ENCODE measurements at places on chromosomes 1 and 21.

GRCh38 chr1:233518344-233518743 is 95.6 kb upstream of the KCNK1 start:
- peak; percentile 80 for DNase-seq

DNA sequence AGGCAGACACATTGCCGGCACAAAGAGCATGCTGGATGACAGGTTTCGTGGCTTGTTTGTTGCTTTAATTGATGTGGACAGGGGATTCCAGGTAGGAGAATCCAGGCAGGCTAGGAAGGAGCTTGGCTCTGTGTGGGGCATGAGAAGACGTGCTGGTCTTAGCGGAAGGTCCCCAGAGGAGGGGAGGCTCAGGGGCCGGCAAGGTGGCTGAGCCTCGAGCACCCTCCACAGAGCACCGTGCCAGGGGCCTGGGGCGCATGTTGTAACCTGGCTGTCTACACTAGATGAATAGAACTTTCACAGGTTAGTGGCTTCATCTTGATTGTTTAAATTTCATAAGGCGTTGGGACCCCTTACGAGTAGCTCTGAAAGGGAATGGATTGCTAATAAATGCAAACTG is 223.1 kb downstream of the CAMTA1 start:
- no peak for DNase-seq

GRCh38 chr1:208309771-208310170 is 65.6 kb upstream of the PLXNA2 start:
- DNase-seq, result no peak

GRCh38 chr1:209249785-209250440 is 333.6 kb upstream of the CAMK1G start:
- no peak for DNase-seq

GRCh38 chr1:147168626-147169058 is 3.6 kb downstream of the PRKAB2 start:
- peak; percentile 49 for DNase-seq

GRCh38 chr1:210272666-210273065 is 40.1 kb downstream of the SERTAD4 start:
- peak; percentile 93 for DNase-seq

- no peak for DNase-seq
Measured at GRCh38 chr1:95699149-95699953, 465.3 kb downstream of the RWDD3 start.

DNA sequence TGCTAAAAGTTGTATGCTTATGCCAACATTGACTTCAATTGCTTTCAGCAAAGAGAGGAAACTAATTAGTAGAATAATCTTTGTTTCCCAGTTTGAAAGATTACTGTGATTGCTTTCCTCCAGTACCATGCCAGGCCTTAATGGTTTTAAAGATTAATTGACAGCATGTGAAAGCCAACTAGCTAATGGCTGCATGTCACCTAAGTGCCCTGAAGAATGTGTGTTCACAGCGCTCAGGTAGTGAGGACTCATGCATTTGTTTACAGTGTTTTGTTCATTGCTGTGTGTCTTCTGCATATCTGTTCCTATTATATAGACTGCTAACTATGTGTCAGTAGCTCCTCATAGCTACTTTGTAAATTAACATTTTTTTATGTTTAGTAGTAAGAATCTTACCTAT is 335.6 kb downstream of the LRRIQ3 start:
- DNase-seq, result peak; percentile 78

- DNase-seq, result no peak
Measured at GRCh38 chr1:43432907-43433306, 20.8 kb downstream of the HYI start.

DNA sequence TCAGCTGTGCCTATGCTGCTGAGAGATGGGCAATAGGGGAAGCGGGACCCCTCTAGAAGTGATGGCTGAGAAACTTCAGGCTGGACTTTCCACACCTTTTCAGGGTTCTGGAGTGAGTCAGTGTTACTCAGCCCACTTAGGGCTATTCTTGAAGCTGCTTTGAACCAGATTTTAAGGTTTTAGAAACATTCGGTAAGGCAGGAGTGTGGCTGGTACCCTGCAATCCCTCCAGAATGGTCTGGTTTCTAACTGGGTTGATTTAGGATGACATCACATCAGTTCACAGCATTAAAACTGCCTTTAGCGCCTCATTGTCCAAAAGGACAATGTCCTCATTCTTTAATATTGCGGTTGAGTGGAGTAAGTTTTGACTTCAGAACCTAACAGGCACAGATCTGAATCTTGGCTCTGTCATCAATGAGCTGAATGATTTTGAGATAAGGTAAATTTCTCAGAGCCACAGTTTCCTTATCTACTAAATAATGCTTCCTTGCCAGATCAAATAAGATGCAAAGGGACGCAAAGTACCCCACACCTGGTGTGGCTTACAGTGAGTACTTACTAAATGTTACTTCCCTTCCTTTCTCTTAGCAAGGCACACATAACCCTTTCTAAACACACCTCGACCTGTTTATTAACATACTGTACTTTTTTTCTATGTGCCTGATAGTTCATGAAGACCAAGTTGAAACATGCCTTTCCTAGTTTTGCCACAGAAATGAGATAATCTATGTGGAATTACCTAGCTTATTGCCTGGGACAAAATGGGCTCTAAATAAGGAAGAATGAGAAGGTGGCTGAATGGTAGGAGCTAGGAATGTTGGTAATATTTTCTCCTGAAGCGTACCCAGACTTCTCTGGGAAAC is 209.8 kb downstream of the ROR1 start:
- DNase-seq, result no peak

DNA sequence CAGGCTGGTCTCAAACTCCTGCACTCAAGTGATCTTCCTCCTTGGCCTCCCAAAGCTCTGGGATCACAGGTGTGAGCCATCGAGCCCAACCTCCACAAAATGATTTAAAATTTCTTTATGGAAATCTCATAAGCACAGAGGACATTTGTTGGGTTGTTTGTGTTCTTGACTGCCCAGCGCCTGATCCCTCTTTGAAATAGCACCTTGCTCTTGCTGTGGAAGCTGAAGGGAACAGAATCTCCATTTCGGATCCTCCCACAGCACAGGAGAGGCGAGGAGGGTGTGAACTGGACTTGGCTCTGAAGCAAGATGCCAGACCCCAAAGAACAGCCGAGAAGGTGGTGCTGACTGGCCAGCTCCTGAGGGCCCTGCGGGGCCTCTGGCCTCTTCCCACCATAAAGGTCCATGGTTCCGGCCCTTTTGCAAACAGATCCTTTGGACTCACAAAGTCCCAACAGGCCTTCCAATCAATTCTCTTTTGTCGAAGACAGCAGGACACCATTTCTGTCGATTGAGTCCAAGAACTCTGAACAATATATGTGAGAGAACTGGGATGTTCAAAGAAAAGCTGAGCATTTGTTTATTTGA is 45.6 kb upstream of the COA6 start:
- no peak for DNase-seq

- no peak for DNase-seq
Measured at GRCh38 chr21:45253633-45254459, 33.8 kb downstream of the POFUT2 start.

GRCh38 chr1:230142608-230143210 is 75.7 kb downstream of the GALNT2 start:
- no peak for DNase-seq

DNA sequence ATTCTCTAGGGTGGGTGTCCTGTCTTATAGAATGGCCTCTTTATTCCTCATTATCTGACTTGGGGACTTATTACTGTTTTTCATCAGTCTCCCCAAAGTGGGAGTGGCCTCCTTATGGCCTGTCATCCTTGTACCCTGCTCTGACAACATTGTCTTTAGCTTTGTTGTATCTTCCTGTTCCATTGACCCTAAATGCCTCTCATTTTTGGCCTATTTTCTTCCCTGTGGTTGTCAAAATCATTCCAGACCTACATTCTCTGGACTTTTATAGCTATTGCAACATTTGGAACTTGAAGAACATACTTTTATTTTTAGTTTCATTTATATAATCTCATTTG is 9.7 kb downstream of the SFT2D2 start:
- no peak for DNase-seq

DNA sequence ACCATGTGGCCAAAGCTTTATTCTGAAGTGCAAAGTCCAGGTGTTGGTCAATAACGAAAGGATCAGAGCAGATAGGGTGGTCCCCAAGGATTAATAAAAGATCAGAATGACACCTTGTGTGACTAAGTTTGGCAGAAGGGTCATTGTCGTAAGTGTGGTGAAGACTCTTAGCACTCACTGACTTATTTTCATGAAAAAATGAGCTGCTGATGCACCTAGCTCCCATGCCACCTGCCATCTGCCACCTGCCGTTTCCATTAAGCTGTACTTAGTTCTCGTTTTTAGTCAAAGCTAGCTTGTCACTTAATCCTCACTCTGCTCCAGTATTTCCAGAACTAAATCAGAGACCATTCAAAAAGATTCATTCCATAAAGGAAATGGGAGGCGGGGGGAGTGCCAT is 112.6 kb downstream of the SEC16B start:
- no peak for DNase-seq

- DNase-seq, result peak; percentile 40
Measured at GRCh38 chr1:221961532-221962292, 219.8 kb upstream of the DUSP10 start.

GRCh38 chr1:222828939-222829338 is 14.1 kb downstream of the DISP1 start:
- no peak for DNase-seq

- no peak for DNase-seq
Measured at GRCh38 chr1:225602590-225603206, 50.2 kb downstream of the ENAH start.

DNA sequence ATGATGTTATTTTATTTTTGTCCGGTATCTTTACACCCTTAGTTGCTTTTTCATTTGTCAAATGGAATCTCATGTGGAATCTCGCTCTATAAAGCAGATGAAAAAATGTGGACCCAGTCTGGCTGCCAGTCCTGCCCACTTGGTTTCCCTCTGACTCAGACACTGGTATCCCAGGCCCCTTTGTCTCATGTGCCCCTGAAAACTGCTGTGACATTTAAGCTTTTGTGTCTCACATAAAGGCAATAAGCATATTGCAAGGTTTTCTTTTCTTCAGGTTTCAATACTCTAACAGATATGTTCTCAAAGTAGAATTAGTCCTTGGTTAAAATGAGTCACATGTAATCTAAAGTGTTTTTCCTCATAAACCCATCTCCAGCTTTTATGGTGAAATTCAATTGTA is 183.3 kb downstream of the ST6GALNAC3 start:
- DNase-seq, result no peak

DNA sequence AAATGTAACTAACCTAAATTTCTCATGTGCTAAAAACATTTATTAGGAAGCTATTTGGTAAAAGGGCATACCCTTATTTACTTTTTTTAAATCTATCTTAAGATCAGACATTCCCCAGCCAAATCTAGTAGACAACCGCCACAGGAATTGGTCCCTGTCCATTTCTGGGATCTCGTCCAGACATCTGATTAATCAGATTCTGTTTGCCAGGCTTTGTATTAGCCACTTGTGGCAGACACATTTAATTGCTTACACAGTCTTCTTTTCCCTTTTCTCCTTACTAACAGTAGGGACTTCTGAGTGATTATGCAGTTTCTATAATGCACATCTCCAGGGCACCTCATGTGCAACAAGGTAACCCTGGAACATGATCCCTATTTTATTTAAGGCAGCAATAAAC is 449.0 kb upstream of the RGS18 start:
- no peak for DNase-seq

- no peak for DNase-seq
Measured at GRCh38 chr1:170732252-170732588, 68.3 kb downstream of the PRRX1 start.

GRCh38 chr1:181618559-181618958 is 135.2 kb downstream of the CACNA1E start:
- DNase-seq, result no peak

DNA sequence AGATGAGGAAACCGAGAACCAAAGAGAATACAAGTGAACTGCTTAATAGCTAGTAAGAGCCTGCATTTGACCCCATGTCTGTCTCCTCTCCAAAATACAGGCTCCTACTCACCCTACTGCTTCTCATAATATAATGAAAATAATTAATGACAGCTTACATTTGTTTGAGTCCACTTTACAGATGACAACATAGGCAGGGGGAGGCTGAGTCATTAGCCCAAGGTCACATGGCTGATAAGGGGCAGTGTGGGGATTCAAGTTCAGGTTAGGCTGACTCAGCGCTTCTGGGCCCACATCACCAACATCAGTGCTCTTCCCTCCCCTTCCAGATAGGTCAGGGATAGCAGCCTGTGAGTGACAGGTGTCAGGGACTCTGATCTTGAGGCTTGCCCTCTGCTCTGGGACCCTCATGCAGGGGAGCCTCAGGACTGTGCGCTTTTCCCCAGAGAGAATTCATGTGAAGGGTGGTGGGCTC is 16.2 kb downstream of the AZIN2 start:
- DNase-seq, result no peak

DNA sequence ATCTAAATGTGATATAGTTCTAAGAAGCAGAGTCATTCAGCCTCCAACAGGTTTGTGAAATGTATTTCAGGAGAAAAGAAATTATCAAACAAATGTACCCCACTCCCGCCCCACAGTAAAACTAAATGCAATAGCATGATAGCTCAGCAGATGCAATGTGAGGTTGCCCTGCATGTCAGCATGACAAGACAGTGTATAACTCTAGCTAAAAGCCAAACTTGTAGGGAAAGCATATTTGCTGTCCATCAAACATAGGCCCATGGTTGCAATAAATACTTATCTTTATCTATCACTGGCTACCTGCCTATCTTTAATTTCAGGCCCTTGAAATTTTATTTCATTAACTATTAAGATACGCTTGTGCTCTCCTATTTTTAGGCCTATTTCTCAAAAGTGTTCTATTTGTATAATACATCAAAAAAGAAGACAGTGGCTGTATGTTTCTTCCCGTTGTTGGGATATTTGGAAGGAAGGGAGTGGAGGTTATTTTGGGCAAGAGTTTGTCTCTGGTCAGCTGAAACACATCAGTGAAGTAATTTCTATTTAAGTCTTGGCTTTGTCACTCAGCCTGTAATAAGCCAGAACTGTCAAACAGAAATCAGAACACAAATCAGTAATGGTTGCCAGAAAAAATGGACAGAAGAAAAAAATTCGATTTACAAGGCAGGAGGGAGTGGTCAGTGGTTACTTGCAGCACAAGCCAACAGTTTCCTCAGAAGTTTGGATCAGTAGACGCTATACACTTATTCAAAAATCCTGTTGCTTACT is 307.4 kb upstream of the ADGRL2 start:
- no peak for DNase-seq

All from mesendoderm (in vitro differentiated cells).